Activated CD4-positive, alpha-beta T cell treated with anti-CD3 and anti-CD28 coated beads, Interleukin-2, amount 10 ng/mL, durations not matched to agents 24 days and 14 days (primary cell): ENCODE measurements at places on chromosomes 6 and 20. TPM values are rescaled to one million over a fixed set of nuclear protein-coding genes. Genes with fewer than 3 reads are reported as not detected.
A peak's percentile ranks its signal among the peaks of the same experiment; 100 is the strongest.

DNA sequence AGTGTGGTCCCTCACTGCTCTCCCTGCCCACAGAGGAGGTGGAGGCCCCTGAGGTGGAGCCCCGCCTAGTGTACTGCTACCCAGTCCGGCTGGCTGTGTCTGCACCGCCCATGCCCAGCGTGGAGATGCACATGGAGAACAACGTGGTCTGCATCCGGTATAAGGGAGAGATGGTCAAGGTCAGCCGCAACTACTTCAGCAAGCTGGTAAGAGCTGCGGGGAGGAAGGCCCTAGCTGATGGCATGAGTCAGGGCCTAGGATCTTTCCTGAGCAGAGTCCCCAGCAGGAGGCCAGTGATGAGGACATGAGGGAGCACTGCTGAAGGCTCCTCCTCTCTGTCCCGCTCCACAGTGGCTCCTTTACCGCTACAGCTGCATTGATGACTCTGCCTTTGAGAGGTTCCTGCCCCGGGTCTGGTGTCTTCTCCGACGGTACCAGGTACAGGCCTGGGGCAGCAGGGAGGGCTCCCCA is 11.2 kb downstream of the PCIF1 start:
- peaks cover 49% of the 10 kb centered on the region for H3K36me3 ChIP-seq
- H3K4me3 ChIP-seq, result no peak overlapping the region
- H3K27ac ChIP-seq, result no peak overlapping the region
- no peak for DNase-seq

The TMEM244 gene
- not detected in 2 replicates for total RNA-seq

- H3K4me3 ChIP-seq, result no peak overlapping the region
- no peak for DNase-seq
- H3K4me1 ChIP-seq, result peaks cover 20% of the 10 kb centered on the region
- no peak overlapping the region for H3K27ac ChIP-seq
- peaks cover 39% of the 10 kb centered on the region for H3K27me3 ChIP-seq
Measured at GRCh38 chr6:112156668-112157067, 69.3 kb downstream of the FAM229B start.

GRCh38 chr6:119267126-119267905 is 82.2 kb downstream of the MAN1A1 start:
- H3K36me3 ChIP-seq, result peaks cover 50% of the 10 kb centered on the region
- H3K27me3 ChIP-seq, result no peaks in the 10 kb centered on the region
- DNase-seq, result no peak
- peak overlapping the region; percentile 31 for H3K27ac ChIP-seq
- peak overlapping the region; percentile 1 for H3K4me3 ChIP-seq

DNA sequence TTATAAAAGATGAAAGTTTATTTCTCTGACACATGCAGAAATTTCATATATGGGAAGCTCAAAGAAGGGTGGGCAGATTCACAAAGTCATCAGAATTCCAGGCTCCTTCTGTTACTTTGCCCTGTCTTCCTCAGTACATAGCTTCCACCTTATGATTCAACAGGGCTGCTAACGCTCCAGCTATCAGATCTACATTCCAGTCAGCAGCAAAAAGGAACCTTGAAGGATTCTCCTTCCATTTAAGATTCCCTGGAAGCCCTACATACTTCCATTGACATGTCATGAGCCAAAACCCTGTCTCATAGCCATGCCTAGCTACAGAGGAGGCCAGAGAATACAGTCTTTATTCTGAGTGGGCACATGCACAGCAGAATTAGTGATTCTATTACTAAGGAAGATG is 103.3 kb downstream of the NCR2 start:
- H3K36me3 ChIP-seq, result no peaks in the 10 kb centered on the region
- no peak for DNase-seq
- H3K4me3 ChIP-seq, result no peak overlapping the region

DNA sequence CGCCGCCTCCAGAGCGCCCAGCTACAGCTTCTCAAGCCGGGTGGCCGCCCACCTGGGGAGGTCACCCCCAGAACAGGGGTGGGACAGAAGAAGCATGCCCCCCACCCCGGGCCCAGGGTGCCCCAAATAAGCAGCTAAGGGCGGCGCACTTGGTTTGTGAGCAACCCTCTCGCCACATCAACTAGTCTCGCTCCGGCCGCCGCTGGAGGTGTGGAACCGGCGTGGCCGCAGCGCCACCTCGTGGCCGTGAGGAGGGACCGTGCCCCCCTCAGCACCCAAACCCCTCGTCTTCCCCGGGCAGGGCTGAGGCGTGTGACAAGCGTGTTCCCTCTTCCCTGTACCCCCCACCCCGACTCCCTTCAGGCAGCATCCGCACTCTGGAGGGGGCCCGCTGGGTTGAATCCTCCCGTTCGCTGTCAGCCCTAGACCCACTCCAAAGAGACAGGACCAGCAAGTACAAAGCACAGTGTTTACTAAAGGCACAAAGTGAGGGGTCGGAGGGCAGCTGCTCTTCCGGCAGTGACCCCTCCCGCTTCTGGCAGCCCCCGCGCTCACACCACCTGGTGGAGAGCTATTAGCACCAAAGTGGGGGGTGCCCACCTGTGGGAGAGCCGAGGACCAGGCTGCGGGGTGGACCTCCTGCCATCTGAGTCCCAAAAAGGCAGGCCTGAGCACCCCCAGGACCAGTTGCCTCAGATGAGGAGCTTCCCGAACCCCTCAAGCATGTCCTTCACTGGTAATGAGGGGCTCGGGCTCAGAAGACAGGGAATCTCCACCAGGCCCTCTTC is 45.4 kb downstream of the MDFI start:
- H3K4me1 ChIP-seq, result peaks cover 6% of the 10 kb centered on the region
- H3K27ac ChIP-seq, result peak overlapping the region; percentile 82

GRCh38 chr6:5188646-5189045 is 72.1 kb downstream of the LYRM4 start:
- no peak overlapping the region for H3K4me3 ChIP-seq
- DNase-seq, result no peak
- H3K27me3 ChIP-seq, result no peaks in the 10 kb centered on the region
- peaks cover 5% of the 10 kb centered on the region for H3K4me1 ChIP-seq

DNA sequence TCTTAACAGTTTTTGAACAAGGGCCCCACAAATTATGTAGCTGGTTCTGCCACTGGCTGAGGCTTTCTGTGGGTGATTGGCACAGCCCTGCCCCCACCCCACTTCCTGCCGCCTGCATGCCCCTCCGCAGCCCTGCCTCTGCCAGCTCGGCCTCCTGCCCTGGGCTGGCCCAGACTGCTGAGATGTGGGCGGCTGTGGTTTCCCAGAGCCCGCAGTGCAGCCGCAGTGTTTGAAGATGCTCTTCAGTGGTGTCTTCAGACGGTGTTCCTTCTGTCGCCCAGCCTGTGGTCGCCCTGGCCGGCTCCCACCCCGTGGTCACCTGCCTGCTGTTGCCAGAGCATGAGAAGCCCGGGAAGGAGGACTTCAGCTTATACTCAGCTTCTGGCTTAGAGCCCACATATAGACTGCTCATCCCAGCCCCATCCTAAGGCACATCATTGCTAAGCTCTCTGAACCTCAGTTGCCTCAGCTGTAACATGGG is 154.3 kb downstream of the VEGFA start:
- H3K4me3 ChIP-seq, result no peak overlapping the region
- DNase-seq, result peak; percentile 79
- peaks cover 7% of the 10 kb centered on the region for H3K27me3 ChIP-seq

DNA sequence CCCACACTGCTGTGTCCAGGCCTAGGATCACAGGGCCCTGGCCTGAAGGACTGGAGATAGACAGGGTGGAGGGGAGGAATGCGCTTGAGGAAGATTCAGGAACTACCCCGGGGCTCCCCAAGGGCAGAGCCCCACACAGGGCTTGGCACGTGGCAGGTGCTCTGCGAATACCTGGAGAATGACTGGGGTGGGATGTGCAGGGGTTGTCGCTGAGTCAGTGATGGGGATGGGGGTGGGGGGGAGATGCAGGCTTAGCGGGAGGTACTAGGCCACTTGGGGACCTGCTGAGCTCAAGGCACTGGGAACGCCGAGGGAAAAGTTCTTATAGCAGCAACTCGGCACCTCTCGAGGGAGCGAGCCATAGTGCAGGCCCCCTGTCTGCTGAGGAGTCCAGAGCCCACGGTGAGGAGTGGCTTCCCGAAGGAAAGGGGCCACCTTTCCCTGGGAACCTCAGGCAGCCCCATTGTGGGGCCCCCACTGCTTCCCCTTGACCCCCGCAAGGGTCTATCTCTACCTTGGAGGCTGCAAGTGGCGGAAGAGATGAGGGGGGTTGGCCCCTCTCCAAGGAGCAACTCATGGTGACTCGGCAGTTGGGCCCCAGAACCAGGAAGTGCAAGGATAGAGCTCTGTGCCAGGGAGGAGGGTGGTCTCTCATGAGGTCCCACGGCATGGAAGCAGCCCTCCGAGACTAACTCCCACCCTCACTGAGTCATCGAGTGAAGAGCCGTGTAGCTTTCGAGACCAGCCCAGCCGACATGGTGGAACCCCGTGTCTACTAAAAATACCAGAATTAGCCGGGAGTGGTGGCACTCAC is 33.1 kb downstream of the SRC start:
- DNase-seq, result no peak
- H3K27ac ChIP-seq, result no peak overlapping the region
- H3K4me3 ChIP-seq, result no peak overlapping the region
- peaks cover 3% of the 10 kb centered on the region for H3K27me3 ChIP-seq

DNA sequence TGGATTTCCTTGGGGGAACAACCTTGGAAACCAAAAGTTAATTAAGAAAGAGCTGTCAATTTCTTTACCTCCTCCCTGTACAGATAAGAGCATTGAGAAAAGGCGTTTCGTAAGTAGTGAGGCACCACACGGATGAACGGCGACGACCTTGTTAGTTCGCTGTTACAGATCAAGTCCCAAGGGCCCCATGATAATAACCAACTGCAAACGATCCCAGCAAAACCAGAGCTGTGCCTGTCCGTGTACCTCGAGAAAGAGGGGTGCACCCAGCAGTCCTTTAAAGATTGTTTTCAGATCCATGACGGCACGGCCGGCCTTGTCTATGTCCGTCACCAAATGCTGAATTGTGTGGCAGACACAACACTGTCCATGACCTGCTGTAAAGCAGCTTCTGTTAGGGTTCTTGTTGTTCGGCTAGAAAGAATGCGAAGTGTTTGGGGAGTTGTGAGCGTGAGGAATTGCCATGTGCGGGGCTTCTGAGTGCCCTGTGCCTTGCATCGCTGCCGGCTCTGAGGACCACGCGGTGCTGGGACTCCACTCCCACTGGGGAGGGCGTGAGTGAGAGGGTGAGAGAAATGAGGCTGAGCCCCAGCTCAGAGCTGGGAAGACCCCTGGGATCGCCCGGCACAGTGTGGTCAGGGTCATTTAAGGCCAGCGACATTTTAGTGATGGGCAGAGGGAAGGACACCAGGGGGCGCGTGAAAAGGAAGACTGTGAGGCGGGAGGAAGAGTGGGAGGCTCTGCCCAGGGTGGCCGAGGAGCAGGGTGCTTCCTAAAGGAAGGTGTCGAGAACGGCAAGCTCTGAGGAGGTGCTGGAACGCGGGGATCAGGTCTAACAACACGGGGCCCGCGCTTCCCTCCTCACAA is 136.8 kb upstream of the RPS6KA2 start:
- no peaks in the 10 kb centered on the region for H3K36me3 ChIP-seq
- peaks cover 10% of the 10 kb centered on the region for H3K4me1 ChIP-seq
- H3K4me3 ChIP-seq, result no peak overlapping the region
- peaks cover 11% of the 10 kb centered on the region for H3K27me3 ChIP-seq
- no peak overlapping the region for H3K27ac ChIP-seq

The AIF1 gene
- 68.2 and 69.6 TPM in 2 replicates for total RNA-seq

DNA sequence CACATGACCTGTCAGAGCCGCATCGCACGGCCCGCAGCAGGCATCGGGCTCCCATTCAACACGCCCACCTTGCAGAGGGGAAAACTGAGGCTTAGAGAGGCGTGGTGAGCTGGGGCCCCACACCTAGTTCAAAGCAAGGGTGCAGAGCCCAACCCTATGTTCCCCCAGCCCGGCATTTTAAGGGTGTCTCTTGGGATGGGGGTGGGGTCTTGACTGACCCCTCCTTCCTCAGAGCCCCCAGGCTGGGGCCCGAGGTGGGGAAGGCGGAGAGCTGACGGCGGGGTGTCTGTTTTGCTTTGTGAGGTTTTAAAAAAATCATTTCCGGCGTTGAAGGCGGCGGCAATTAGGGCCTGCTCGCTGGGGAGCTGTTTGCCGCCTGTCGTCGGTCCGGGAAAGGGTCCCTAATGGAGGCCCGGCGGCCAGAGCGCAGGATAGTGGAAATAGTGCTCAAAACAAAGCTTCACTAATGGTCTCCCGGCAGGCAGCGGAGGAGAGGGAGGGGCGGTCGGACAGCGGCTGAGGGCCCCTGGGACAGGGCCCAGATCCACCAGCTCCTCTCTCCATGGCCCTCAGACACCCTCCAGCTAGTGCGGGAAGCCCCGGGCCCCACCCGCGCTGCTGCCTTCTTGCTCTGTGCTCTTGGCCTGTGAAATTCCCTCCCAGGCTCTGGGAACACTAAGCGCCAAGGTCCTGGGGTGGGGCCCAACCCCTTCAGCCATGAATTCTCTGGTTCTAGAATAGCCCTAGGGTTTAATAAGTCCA is 11.9 kb downstream of the VSTM2L start:
- peaks cover 9% of the 10 kb centered on the region for H3K4me1 ChIP-seq
- peaks cover 35% of the 10 kb centered on the region for H3K27me3 ChIP-seq
- peak; percentile 71 for DNase-seq
- no peaks in the 10 kb centered on the region for H3K36me3 ChIP-seq
- no peak overlapping the region for H3K27ac ChIP-seq

The NUP43 gene
- total RNA-seq, result 78.9 and 93.7 TPM in 2 replicates

The FNDC11 gene
- total RNA-seq, result 0.12 and 0.16 TPM in 2 replicates

DNA sequence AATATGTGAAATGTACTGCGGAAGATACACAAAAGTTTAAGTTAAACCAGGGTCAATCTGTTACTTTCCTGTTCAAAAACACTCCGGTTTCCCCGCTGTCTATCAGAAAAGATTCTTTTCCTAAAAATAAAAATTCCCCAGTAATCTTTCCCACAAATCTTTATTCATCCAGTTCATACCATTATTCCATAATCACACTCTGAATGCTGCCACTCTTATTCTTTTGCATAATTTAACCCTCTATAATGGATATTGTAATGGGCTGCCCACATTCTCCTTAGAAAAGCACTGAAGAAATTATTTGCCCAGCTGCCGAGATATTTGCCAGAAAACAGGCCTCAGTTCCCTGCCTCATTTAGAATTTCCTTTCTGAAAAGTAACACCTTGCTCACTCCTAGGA is 68.6 kb downstream of the EPHA7 start:
- H3K27ac ChIP-seq, result no peak overlapping the region
- no peaks in the 10 kb centered on the region for H3K27me3 ChIP-seq
- H3K36me3 ChIP-seq, result no peaks in the 10 kb centered on the region
- no peaks in the 10 kb centered on the region for H3K4me1 ChIP-seq
